ENCODE measurements at places on chromosomes 5 and 9.

DNA sequence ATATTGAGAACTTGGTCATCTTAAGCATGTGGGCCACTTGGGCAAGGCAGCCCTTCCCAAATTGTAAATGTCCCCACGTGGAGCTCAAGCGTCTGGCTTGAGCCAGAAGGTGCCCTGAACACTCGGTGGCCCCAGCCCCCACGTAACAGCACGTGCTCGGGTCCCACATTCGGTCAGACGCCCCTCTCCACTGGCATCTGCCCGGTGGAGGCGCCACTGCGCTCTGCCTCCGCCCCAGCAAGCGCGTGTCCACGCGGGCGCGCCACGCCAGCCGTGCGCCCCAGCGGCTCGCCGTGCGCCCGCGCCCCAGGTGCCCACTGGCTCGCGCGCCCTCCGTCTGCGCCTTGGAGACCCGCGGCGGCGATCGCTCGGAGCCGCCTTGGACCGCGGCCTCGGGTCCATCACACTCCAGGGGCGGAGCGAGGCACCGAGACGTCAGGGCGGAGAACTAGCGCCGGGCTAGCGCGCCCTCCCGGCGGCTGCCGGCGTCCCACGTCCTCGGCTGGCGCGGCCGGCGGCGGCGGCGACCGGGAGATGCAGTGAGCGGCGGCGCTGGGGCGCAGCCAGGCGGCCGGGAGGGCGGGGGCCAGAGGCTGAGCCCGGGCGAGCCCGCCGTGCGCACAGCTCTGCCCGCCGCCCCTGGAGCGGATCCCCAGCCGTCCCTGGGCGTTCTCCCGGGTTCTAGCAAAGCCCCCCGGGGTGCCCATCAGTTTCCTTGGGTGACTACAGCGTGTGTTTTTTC lies at the start of gene PALM2AKAP2:
TSS of gene PALM2AKAP2 (plus strand) at position 488 of the 742 bp plus-strand sequence. CDS start 291 bp downstream, outside the sequence.
- no peak for DNase-seq

GRCh38 chr9:37935096-37935495 lies 31.2 kb upstream of the SLC25A51 start:
- no peak for DNase-seq

DNA sequence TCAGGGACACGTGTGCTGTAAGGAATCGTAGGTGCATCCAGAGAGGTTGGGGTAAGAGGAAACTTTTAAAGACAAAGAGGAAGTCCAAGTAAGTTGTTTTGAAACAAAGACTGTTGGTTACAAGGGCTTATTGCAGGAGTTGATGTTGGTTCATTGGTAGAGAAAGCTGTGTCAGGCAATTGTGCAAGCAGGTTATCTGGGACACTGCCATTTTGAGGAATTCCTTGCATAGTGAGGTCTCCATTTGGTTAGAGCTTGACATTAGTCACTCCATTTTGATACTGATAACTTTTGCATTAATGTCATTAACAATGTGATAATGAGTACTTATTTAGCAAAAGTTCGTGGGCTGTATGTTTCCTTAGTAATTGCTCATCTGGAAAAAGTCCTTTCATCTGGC lies 24.9 kb downstream of the CNOT6 start:
- no peak for DNase-seq

GRCh38 chr5:151523335-151523734 lies 67.8 kb downstream of the FAT2 start:
- DNase-seq: no peak

DNA sequence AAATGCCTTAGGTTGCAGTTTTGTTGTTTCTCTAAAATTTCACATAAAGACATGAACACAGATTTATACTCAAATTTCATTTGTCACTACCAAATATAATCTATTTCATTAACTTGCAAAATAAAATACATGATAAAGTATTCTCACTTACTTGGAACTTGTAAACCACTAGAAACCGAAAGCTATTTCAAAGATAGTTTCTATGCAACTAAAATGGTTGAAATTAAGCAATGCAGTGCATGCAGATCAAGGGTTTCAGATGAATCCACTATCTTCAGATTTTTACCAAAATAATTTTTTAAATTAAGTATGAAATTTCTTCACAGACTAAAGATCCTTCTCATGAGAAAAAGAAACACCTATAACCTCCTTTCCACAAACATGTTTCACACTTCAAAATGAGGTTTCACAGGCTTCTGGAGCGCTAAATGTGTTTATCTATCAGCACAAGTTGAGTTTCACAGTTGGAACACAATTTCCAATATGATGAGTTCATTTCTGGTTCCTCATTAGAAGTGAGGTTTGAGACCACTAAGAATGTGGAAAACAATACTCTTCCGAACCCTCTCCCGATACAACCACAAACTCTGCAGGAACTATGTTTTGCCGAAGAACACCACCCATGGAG lies 63.9 kb downstream of the EPB41L4A start:
- no peak for DNase-seq

- no peak for DNase-seq
Measured at GRCh38 chr5:178434851-178435250, 155.3 kb downstream of the COL23A1 start.

GRCh38 chr5:131114754-131115153 lies 50.3 kb downstream of the HINT1 start:
- no peak for DNase-seq

- no peak for DNase-seq
Measured at GRCh38 chr9:137204731-137205125, 720 bp downstream of the TMEM203 start.

- no peak for DNase-seq
Measured at GRCh38 chr5:16690243-16690852, 73.6 kb upstream of the RETREG1 start.

- DNase-seq: no peak
Measured at GRCh38 chr5:31476738-31477141, 55.2 kb downstream of the DROSHA start.

DNA sequence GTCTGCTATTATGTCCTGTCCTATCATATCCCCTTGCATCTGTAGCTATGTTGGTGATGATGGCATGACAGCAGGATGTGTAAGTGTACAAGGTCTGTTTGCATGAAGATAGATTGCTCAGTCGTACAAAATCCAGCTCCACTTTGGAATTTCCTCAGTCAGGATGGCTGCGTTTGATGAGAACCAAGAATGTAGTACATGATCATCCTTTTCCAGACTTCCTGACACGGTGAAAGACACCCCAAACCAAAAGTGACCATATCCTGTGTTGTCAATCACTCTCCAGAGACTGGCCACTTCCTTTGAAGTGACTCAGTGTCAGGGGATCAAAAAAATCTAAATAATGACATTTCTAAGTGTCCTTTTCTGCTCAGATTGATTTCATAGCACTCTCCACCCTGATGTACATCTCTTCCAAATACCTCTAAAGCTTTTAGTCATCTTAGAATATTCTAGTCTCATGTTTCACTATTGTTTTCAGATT lies 213.4 kb downstream of the PLK2 start:
- DNase-seq: no peak

GRCh38 chr9:136578626-136578914 lies 32.7 kb upstream of the NOTCH1 start:
- DNase-seq: no peak

GRCh38 chr9:127612939-127613582 lies 984 bp downstream of the STXBP1 start:
- no peak for DNase-seq

- DNase-seq: no peak
Measured at GRCh38 chr5:57685516-57686255, 203.1 kb upstream of the ACTBL2 start.

GRCh38 chr5:43773478-43773844 lies 170.5 kb downstream of the NNT start:
- DNase-seq: no peak

DNA sequence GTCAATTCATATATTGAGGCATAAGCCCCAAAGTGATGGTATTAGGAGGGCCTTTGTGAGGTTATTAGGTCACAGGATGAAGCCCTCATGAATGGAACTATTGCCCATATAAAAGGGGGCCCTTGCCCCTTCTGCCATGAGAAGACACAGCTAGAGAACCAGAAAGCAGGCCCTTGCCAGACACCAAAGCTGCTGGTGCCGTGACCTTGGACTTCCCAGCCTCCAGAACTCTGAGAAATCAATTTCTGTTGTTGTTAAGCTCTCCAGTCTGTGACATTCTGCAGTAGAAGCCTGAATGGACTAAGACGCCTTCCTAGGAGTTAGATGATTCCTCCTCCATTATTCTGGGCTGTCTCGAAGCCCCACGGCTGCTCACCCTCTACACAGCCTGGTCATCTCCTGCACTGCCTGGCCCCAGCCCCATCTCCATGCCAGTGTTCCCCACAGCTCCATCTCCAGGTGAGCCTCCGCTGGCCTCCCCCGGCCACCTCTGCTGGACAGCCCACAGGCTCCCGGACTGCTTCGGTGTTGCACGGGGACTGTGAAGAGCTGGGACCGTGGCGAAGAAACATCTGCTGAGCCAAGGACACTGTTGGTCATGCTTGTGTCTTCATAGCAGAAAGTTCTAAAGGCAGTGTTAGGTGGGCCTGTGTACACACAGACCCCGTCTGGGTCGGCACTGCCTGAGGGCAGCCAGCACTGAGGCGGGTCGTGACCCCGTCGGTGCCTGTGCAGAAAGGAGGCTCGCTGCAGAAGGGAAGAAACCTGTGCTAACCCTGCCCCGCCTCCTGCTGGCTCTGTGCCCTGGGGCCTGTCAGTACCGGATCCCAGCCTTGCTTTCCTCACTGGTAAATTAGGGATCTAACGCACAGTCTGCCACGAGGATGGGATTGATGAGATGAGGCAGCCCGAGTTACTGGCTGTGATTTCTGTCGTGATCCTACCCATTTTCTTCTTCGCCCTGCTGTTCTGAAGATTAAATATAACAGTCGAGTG lies 55.1 kb upstream of the CNOT6 start:
- no peak for DNase-seq

- DNase-seq: no peak
Measured at GRCh38 chr9:132333556-132333955, 21.2 kb downstream of the SETX start.

DNA sequence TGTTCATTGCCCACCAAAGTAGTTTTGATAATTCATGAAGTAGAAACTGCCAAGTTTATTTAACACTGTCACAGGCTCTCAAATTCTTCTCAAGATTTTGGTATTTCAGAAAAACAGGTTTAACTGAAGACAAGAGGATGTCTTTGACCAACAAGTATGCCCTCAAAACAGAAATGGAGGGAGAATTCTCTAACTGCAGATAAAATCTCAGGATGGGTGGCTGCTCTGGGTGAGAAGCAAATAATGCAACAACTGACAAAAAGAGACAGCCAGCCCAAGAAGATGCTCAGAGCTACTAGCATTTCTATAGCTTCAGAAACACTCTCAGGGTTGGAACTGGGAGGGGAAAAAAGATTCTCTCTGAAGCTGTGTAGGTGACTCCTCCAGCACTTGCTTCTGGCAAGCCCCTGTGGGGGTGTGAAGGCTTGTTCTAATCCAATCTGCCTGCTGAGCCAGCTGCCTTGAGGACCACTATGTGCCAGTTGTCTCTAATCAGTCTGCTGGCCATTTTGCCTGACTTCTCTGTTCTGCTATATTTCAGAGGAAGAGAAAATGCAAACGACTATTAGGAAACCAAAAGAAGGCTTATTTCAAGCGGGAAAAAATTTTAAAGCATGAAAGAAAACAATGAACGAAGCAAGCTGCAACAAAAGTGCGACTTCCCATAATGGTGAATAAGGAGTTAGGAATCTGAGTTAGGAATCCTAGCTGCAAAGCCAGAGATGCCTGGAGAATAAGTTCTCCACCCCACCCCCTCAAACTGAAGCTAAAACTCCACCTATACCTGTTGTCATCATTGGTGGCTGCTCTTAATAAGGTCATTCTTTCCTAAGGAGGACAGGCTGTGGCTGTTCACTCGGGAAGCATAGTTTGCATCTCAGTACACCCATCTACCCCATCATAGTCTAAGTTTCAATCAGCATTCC lies 147.5 kb downstream of the GNAQ start:
- DNase-seq: no peak

- no peak for DNase-seq
Measured at GRCh38 chr9:116574027-116574679, 113.0 kb upstream of the TRIM32 start.

GRCh38 chr5:39713250-39713916 lies 288.6 kb upstream of the DAB2 start:
- no peak for DNase-seq

- DNase-seq: no peak
Measured at GRCh38 chr9:96667363-96667728, 12.2 kb upstream of the PRXL2C start.

GRCh38 chr5:138949988-138950387 lies 74.9 kb upstream of the LRRTM2 start:
- no peak for DNase-seq

DNA sequence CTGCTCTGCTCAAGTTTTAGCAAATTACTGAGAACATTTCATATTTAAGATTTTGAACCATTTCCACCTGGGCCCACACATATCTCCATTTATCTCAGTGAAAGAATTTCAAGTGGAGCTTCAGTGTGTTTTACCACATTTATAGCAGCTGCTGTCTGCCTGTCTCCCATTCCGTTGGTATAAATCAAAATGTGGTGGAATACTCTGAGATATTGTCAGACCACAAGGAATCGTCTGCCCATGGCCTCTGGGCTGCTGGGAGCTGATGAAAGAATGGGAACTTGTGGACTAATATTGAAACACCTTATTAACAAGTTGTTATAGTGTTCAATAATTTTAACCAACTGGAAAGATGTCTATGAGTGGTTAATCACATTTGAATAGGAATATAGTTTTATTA lies 33.3 kb downstream of the MAST4 start:
- DNase-seq: no peak

DNA sequence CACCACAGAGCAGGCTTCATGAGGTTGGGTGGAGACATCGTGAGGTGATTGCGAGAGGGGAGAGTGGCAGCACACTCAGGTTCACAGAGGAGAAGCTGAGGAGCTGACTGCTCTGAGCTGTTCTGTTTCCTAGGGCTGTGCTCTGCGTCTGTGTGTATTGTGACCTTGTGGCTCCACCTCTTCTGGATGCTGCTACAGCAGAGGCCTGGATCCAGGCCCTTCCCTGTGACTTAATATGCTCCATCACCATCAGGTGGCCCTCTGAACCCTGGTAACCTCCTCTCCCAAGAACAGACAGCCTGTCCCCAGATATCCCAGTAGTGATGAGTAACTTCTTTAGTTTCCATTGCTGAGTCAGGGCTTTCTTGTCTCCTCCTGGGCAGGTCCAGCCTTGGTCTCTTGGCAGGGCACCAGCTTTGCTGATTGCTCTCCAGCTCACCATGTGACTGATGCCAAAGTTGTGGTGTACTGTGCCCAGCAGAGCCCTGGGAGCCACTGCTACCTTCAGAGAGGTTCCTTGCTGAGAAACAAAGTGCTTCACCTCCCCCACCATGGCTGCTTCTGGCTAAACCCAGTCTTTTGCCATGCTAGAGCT lies 212.8 kb upstream of the CHD1 start:
- DNase-seq: no peak

GRCh38 chr5:65262649-65263059 lies 219.1 kb downstream of the ADAMTS6 start:
- DNase-seq: no peak

- no peak for DNase-seq
Measured at GRCh38 chr9:132509928-132510874, 72.2 kb upstream of the BARHL1 start.
